ENCODE measurements at places on chromosomes 5 and 9.

DNA sequence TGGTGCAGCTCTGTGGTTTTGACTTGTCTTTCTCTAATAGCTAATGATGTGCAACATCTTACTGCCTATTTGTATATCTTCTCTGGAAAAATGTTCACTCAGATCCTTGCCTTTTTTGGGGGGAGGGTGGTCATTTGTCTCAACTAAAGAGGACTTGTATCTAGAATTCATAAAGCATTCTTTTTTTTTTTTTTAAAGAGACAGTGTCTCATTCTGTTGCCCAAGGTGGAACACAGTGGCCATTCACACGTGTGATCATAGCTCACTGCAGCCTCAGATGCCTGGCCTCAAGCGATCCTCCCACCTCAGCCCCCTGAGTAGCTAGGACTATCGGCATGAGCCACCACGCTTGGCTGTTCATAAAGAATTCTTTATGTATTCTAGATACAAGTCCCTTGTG, 33.2 kb downstream of the HABP4 start:
- DNase-seq = no peak

GRCh38 chr5:109826-110225, 17.9 kb downstream of the PLEKHG4B start:
- DNase-seq = no peak

DNA sequence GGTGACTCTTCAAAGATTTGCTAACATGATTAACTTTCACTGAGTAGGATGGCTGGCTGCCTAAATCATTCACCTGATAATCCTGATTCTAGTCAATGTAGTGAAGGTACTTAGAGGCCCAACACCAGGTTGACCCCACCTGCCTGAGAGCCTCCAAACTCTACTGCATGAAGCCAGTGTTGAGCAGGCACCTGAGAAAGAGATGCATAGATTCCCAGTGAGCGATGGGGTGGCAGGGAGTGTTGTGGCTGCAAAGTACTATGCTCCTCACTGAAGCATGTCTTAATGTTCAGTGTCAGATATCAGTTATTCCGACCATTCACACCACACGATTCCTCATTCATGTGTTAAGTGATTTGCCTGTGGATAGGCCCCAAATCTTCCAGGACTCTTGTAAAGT, 804.4 kb downstream of the TLE4 start:
- no peak for DNase-seq

- no peak for DNase-seq
Observed at GRCh38 chr5:155529362-155529761, 515.8 kb downstream of the KIF4B start.

- DNase-seq = no peak
Observed at GRCh38 chr9:426976-427375, 212.3 kb downstream of the DOCK8 start.

GRCh38 chr5:122880749-122881148, 35.3 kb downstream of the SNX24 start:
- no peak for DNase-seq

DNA sequence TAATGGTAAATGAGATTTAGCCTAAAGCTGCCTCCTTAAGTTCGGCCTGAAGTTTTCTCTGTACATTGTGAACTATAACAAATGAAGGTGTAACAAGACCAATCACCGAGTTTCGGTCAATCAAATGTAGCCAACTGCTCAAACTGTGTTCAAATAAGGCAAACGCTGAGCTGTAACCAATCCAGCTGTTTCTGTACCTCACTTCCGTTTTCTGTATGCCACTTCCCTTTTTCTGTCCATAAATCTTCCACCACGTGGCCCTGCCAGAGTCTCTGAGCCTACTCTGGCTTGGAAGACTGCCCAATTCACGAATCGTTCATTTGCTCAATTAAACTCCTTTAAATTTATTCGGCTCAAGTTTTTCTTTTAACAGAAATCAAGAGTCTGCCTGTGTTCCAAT, 193.5 kb upstream of the KLF9 start:
- no peak for DNase-seq

DNA sequence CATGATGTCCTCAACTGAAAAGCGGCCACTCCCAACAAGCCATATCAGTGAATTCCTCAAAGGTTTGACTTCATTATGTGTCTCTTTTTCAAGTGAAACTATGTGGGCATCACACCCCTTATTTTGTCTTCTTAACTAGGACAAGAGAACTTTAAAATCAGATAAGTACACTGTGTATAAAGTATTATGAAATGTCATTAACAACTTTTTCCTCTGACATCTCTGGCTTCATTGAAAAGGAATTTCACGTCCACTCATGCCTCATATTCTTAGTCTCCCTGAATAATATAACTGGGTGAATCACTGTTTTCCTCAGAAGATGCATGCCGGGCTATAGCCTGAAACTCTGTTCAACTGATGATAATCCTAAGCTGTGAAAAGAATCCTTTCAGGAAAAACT, 415.8 kb downstream of the ACTL7B start:
- DNase-seq = no peak
